ENCODE measurements at places on chromosomes 6 and 20.

DNA sequence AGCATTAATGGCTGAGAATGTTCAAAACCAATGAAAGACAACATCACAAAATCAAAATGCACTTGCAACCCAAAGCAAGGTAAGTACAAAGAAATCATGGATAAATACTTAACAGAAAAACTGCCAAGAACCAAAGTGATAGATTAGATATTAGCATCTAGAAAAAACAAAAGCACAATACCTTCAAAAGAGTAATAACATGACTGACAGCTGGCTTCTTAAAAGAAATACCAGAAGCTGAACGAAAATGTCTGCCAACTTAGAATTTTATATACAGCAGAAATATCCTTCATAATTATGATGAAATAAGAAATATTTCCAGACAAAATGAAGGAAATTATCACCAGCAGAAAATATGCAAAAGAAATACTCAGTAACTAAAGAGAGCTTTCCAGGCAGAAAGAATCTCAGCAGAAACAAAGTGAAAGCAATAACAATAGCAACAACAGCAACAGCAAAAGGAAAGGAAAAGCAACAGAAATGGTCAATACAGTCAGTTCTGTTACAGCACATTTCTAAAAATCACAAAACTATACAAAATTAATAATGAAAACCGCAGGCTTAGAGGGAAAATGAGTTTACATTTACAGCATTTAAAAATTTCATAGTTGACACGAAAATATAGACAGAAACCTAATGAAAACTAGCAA lies 121.5 kb upstream of the MAN1A1 start:
- H3K27ac ChIP-seq, result no peak overlapping the region
- no peaks in the 10 kb centered on the region for H3K4me1 ChIP-seq
- no peak for DNase-seq
- peaks cover 19% of the 10 kb centered on the region for H3K36me3 ChIP-seq
- no peaks in the 10 kb centered on the region for H3K27me3 ChIP-seq

GRCh38 chr6:52335576-52335975 lies 26.4 kb upstream of the PAQR8 start:
- H3K27me3 ChIP-seq, result no peaks in the 10 kb centered on the region
- DNase-seq, result no peak
- peak overlapping the region; percentile 23 for H3K4me3 ChIP-seq
- H3K4me1 ChIP-seq, result peaks cover 66% of the 10 kb centered on the region
- no peaks in the 10 kb centered on the region for H3K36me3 ChIP-seq

GRCh38 chr6:14656078-14656521 lies 538.5 kb downstream of the CD83 start:
- no peak for DNase-seq
- H3K4me1 ChIP-seq, result peaks cover 32% of the 10 kb centered on the region
- no peaks in the 10 kb centered on the region for H3K36me3 ChIP-seq
- no peak overlapping the region for H3K4me3 ChIP-seq
- H3K27ac ChIP-seq, result peak overlapping the region; percentile 38

- no peak overlapping the region for H3K27ac ChIP-seq
- H3K36me3 ChIP-seq, result no peaks in the 10 kb centered on the region
- no peak for DNase-seq
- no peaks in the 10 kb centered on the region for H3K4me1 ChIP-seq
- H3K4me3 ChIP-seq, result no peak overlapping the region
Observed at GRCh38 chr20:33475381-33476152, 14.3 kb upstream of the CBFA2T2 start.

DNA sequence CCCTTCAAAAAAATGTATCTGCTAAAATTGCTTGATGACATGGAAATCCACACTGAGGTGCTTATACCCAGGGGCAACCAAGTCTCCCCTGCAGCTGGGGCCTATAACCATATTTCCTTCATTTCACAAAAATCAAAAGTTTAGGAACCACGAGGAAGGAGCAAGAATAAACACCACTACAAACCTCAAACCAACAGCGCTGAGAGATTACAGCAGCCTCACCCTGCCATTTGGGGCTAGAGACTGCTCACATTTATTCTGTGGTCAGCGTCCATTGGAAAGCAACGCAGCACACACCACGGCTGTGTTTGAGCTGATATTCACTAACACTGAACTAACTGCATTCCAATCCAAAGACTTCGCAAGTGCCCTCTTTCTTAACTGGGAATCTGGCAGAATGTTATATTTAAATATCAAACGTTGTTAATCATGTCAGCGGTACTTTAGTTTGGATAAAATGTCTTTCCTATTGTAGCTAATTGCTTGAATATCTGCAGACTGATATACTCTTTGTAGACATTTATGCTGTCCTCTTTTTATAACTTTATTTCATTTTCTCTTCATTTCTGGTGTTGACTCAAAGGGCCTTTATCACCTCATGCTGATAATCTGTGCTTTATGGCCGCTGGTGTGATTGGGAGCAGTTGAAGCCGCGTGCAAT lies 94.6 kb downstream of the FOXA2 start:
- H3K27ac ChIP-seq, result no peak overlapping the region
- no peak overlapping the region for H3K4me3 ChIP-seq
- H3K4me1 ChIP-seq, result no peaks in the 10 kb centered on the region
- H3K36me3 ChIP-seq, result no peaks in the 10 kb centered on the region

- H3K4me1 ChIP-seq, result peaks cover 9% of the 10 kb centered on the region
- H3K4me3 ChIP-seq, result peak overlapping the region; percentile 77
- H3K36me3 ChIP-seq, result no peaks in the 10 kb centered on the region
Observed at GRCh38 chr20:63940472-63941266, 15.5 kb downstream of the UCKL1 start.

GRCh38 chr6:26021001-26021349 lies 58.4 kb downstream of the TRIM38 start:
- H3K27me3 ChIP-seq, result no peaks in the 10 kb centered on the region
- peak overlapping the region; percentile 100 for H3K4me3 ChIP-seq
- peaks cover 31% of the 10 kb centered on the region for H3K4me1 ChIP-seq

DNA sequence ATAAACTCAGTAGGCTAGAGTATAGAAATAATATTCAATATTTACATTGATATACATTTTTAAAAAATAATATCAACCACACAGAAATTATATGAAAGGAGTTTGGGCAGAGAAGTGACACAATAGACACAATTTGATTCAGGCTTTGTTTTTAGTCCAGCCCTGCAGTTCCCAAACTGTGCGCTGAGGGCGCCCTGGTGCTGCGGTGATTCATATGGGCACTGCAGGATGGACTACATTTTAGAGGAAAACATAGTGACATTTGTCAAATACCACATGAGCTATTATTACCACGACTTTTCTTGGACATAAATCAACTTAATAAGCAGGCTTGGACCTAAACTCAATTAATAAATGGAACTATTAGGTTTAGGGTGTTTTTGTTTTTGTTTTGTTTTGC lies 364.3 kb upstream of the ID4 start:
- H3K27ac ChIP-seq, result no peak overlapping the region
- no peaks in the 10 kb centered on the region for H3K4me1 ChIP-seq
- H3K27me3 ChIP-seq, result no peaks in the 10 kb centered on the region
- H3K4me3 ChIP-seq, result no peak overlapping the region

GRCh38 chr20:2342243-2342642 lies 38.5 kb upstream of the TGM6 start:
- no peak for DNase-seq
- H3K4me3 ChIP-seq, result no peak overlapping the region
- H3K27me3 ChIP-seq, result peaks cover 17% of the 10 kb centered on the region
- H3K4me1 ChIP-seq, result no peaks in the 10 kb centered on the region

DNA sequence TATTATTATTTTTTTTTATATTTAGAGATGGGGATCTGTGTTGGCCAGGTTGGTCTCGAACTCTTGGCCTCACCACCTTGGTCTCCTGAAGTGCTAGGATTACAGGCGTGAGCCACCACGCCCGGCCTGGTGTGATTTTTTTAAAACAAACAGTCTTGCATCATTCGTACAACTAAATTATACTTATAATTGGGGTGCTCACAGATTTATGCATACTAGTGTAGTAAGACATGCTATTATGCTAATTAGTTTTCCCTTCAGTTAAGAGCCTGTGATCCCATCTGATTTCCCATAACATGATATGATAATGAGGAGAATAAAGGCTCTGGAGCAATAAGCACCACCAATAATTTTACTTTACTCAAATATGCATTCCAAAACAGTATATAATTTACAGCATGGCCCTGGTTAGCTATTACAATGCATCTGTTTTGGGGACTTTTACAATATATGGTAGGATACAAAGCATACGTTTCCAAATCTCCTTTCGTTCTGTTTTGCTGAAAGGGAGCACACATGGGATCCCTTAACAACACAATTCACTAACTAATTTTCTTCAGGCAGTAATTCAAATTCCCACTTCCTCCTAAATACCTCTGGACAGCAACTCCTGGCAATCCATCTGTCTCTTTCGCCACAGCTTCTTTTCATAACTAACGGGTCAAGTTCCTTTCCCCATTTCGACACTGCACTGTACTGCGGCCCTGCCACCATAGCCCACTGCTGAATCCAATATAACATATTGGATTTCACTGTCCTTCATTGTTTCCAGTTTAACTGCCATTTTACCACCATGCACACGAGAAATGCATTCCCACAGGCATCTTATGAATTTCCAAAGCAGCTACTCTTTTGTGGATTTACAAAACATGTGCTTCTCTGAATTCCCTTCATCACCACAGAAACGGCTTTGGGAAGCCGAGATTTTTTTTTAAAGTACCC lies 1.7 kb downstream of the NUDT3 start:
- H3K27me3 ChIP-seq, result no peaks in the 10 kb centered on the region
- H3K36me3 ChIP-seq, result no peaks in the 10 kb centered on the region
- no peak overlapping the region for H3K27ac ChIP-seq
- no peak for DNase-seq
- H3K4me3 ChIP-seq, result no peak overlapping the region
- H3K4me1 ChIP-seq, result peaks cover 33% of the 10 kb centered on the region

All from naive thymus-derived CD8-positive, alpha-beta T cell (primary cell).